ENCODE measurements at places on chromosomes 11 and 22.

- DNase-seq: no peak
These were observed 4.9 kb upstream of the TTLL1 start for GRCh38 chr22:43094085-43094484.

DNA sequence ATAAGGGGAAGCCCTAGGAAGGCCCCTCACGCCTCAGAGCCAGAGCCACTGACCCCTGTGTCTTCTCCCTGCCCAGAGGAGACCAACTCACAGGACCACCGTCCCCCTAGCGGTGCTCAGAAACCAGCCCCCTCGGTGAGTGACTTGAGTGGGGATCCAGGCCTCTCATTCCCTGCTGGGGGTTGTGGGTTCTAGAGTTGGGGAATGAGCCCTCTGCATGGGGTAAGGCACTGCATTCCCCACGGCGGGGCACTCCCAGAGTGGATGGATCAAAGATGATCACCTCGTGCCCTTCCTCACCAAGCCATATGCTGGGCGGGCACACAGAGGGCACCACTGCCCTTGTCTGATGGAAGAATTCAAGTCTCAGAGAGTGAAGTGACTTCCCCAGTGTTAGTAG is 39.7 kb downstream of the ZC3H7B start:
- no peak for DNase-seq

- DNase-seq: no peak
These were observed 20.9 kb upstream of the MPPED1 start for GRCh38 chr22:43390872-43391271.

GRCh38 chr11:100220801-100221200 is 466.3 kb upstream of the ARHGAP42 start:
- no peak for DNase-seq

DNA sequence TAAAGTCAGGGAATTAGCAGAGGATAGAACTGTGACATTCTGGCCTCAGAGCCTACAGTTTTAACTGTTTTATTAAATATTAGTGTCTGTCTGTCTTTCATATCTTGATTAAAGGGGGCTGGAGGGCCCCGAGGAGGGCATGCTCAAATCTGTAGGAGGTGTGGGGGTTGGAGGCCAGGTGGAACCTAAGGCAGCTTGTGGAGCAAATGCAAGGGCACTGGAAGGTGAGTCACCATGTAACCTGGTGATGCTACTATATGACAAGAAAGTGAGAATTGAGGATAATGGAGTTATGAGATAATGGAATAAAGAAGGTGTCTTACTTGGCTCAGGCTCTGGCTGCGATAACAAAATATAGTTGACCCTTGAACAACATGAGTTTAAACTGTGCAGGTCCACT is 27.3 kb upstream of the TMEM86A start:
- no peak for DNase-seq

- DNase-seq: no peak
These were observed 68.9 kb downstream of the C22orf31 start for GRCh38 chr22:28992565-28993356.

- DNase-seq: no peak
These were observed 26.2 kb downstream of the OR2AG2 start for GRCh38 chr11:6745465-6746015.

- DNase-seq: no peak
These were observed 45.9 kb downstream of the WNT7B start for GRCh38 chr22:45931042-45931441.

DNA sequence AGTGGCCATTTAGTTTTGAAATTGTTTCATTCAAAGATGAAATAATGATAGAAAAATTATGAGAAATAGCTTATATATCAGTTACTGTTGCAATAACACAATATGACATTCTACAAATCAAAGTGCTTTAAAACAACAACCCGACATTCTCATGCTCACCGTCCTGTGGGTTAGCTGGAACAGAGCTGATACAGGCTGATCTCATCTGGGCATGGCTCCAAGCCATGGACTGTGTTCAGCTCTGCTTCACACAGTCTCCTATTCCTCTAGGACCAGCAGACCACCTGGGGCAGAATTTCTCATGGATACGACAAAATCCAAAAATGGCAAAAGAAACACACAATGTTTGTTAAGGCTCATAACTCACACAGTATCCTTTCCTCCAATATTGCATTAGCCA is 178.6 kb downstream of the CNTN5 start:
- DNase-seq: no peak

DNA sequence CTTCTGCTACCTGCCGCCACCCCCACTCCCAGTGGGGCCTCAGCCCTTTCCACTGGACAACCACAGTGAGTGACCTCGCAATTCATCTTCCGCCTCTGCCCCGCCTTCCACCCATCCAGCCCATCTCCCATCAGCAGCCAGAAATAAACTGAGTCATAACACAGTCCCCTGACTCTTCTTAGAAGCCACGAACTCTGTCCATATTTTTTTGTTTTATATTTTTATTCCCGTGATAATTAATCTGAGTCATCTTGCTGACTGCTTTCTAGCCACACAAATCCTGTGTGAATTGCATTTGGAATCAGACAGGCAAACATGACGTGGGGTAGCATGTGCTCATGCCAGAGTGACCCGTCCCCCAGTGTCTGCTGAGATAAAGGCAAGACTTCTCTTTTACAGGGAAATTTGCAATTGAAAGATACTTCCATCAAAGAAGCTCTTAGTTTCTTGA is 7.0 kb downstream of the FADD start:
- DNase-seq: no peak

DNA sequence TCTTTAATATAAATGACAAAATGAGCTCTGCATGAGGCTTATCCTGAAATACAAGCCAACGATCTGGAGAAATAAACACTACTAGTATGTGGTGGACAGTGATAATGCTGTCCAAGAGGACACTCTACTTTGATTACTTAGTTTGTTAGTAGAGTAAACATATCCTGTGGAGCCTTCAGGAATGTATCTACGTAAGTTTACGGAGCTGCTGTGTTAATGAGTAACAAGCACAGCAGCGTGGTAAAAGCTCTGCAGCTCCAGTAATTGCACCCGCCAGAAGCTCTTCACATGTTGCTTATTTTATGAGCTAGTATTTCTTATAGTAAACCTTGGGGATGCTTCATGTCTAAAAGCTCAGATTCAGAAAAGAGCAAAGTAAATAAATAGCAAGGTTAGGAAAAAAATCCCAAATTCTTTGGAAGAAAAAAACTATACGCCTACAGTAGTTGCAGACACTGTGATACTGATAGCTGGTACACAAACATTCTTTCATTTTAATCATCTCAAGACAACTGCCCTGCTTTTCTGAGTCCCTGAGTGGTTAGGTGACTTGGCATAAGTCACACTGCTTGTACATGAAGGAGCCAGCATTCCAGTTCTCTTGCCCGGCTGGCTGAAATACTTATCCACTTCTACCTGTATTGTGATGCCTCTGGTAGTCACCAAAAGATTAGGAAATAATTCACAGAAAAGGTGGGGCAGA is 32.7 kb upstream of the CCDC34 start:
- no peak for DNase-seq

DNA sequence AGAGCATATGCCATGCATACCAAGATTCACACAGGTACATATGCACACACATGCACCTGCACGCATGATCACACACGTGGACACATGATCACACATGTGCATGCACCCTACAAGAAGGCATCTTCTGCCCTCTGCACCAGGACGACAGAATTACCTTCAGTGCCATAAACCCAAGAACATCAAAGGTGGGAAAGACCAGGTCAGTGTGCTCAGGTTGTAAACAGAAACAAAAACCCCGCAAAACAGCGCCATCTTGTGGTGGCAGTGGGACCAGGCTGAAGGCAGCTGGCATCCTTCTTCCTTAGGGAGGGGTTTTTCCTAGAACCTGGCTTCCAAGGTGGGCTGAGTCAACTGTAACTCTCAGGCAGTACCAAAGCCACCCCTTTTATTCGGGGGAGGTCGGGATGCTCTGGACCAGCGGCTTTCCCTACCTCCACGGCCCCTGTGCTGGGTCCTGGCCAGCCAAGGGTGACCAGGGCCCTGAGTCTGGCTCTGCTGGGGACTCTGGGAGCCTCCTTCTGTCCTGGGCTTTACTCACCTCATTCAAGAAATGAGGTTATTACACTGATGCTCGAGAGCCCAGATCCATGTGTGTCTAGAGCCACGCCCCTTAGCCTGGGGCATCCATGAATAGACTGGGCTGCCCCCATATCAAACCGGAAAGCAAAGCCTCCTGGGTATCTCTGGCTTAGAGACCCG is 69.4 kb upstream of the FGF3 start:
- DNase-seq: peak; percentile 38

DNA sequence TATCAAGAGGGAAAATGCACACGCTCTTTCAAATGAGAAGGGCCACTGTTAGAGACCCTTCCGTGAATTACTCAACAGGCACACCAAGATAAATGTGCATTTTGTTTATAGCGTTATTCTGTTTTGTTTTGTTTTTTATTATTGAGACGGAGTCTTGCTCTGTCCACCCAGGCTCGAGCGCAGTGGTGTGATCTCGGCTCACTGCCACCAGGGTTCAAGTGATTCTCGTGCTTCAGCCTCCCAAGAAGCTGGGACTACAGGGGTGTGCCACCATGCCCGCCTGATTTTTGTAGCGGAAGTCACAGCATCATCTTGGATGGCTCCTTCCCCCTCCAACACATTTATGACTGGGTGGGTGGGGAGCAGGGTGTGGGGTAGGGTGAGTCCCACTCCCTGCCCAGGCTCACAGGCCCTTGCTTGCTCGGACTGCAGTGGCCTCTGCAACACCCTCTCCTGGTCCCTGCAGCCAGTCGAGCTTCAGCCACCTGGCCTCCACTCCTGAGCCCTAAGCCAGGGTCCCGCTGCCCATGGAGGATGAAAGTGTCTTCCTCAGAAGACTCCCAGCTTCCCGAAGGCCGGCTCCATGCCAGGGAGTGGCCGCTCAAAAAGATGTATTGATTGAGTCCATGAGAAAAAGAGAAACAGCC is 68.0 kb downstream of the RTL6 start:
- no peak for DNase-seq

GRCh38 chr11:67345920-67346819 is 7.2 kb downstream of the POLD4 start:
- no peak for DNase-seq

DNA sequence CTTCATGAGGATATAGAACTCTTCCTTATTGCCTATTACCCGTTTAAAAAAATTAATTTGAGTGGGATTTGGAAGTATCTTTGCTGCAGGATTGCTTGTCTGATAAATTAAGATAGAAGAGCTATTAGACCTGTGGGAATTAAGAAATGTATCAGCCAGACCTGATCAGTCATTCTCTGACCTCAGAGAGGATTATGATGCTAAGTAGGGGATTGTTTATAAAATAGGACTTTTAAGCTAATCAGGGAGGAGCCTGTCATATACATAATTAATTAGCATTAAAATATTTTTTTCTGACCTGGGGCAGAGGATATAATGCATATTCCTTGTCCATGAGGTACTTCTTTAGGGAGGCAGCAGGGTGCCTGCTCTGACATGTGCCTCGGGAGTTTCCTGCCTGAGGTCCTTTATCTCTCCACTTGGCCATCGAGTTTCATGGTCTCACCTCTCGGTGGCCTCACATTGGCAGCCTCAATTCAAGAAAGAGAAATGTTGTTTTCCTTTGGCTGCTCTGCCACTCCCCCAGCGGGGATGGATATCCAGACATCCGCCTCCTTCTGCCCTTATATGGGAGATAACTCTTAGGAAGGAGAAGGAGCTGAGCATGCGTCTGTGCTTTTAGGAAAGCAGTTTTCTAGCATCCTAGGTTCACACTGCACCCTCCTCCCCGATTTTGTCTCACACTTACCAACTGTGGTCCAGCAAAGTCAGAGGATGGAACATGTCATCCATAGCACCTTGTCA is 41.1 kb downstream of the DIXDC1 start:
- no peak for DNase-seq

GRCh38 chr11:134987822-134988221 is 575.8 kb upstream of the B3GAT1 start:
- no peak for DNase-seq

DNA sequence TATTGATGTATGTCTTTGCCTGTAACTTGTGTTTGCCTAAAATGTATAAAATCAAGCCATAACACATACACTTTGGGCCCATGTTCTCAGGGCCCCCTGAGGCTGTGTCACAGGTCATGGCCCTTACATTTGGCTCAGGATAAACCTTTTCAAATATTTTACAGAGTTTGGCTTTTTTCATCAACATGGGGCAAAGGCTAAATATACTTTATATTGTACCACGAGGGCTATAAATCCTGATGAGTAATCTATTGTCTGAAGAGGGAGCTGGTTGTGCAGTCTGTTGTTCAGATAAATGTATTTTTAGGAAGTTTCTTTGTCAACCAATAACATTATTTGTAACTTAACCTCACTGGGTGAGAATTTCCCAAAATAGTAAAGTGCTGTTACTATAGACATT is 404.6 kb upstream of the DDI1 start:
- no peak for DNase-seq

DNA sequence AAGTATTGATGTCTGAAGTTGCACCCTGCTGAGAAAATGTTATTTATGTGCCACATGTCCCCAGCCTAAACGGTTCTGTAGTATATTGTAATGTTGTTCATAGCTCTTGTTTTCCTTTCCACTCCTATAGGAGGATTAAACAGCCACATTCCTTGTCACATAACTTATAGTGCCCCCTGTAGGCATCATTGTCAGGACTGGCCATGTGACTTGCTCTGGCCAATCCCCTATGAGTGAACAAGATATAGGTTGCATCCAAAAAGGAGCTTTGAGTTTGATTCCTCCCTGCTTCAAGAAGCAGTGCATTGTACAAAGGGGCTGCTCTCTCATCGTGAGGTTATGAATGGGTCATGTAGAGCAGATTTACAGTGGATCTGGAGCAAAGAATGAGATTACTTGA is 717.6 kb upstream of the ANO5 start:
- no peak for DNase-seq

- no peak for DNase-seq
These were observed at the start of gene PCF11 for GRCh38 chr11:83156996-83157593. Gene PCF11 (plus strand): TSS chr11:83157131. CDS start chr11:83157440, 309 bp downstream.

DNA sequence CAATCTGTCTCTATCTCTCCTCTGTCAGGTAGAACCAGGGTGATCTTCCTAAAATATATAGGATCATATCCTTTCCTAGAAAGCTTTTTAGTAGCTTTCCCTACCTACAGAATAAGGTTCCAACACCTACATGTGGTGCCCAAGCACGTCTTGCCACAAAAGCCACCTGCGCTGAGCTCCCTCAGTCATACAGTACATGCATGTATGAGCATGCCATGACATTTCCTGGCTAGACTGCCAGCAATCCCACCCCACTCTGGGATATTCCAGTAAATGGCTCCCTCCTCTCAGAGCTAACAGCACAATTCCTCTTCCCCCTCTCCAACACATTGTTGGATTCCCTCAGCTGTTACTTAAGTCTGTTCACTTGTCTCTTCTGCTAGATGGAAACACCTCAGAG is 398.0 kb downstream of the TENM4 start:
- DNase-seq: no peak

DNA sequence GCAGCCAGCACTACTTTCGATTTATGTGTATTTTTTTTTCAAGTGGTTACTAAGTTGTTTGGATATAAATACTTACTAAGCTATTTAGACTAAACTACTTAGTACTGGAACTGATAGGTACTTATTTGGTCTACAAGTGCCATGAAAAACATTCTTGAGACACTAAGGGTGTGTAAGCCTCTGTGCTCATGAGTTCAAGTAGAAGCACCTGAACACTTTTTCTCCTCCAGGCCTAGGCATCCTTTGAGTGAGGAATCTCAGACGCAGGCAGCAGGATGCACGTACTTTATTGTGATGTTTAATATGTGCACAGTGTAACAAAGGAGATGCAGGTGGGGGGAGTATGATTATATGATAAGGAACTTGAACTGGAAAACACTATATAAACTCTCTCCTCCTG is 7.8 kb downstream of the TESMIN start:
- no peak for DNase-seq

Measured in T-cell (primary cell).